ENCODE measurements at places on chromosomes 3 and 15.

DNA sequence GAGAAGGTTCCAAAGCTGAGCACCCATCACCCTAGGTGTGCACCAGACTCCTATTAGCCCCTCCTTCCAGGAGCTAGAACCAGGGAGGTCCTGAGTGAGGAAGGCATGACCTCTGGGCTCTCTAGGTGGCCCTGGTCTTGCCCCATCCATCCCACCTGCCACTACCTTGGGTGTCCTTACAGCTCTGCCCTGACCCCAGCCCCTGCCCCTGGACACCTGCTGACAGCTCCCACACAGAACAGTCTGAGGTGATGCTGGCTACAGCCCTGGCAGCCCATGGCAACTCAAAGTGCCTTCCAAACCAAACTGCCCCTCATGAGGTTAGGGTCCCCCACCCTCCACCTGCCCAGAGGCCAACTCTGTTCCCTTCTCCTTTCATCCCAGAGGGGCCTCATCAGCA is 37.2 kb downstream of the GOLGA6A start:
- peaks cover 10% of the 10 kb centered on the region for H3K4me1 ChIP-seq
- H3K27ac ChIP-seq, result no peak overlapping the region
- no peaks in the 10 kb centered on the region for H3K36me3 ChIP-seq
- H3K27me3 ChIP-seq, result no peaks in the 10 kb centered on the region

DNA sequence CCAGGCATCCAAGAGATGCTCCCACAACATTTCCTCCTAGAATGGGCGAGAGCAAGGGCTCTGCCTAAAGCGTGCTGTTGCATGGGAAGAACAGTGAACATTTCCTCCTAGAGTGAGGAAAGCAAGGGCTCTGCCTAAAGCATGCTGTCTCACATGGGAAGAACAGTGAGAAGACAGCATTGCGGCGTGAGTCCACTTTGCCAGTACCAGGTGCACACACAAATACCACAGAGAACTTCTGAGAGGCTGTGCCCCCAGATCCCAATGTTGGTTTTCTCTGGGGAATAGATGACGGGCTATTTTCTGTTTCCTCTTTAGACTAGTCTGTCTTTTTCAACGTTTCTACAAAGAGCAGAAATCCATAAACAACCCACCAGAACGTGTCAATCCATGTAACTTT is 142.9 kb downstream of the LRRK1 start:
- H3K36me3 ChIP-seq, result no peaks in the 10 kb centered on the region
- H3K4me3 ChIP-seq, result no peak overlapping the region
- H3K27me3 ChIP-seq, result no peaks in the 10 kb centered on the region

DNA sequence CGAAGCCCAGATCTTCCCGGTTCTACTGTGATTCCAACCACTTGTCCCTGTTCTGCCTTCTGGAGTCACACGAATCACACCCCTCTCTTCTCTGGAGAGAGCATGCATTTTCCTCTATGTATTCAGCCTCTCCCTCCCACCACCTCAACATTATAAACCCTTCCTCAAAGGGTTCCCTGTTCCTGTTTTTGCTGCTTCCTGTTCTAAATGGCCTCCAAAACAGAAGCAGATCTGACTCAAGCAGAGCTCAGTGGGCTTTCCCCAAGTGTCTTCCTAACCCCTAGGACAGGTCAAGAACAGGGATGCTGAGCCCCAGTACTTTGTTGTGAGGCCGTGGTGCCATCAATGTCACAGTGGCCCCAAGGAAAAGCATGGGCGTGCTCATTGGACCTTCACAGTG is 75.7 kb upstream of the ARNT2 start:
- H3K4me1 ChIP-seq, result no peaks in the 10 kb centered on the region
- no peaks in the 10 kb centered on the region for H3K36me3 ChIP-seq
- H3K27me3 ChIP-seq, result no peaks in the 10 kb centered on the region
- no peak overlapping the region for H3K27ac ChIP-seq

- peak; percentile 54 for DNase-seq
- H3K27me3 ChIP-seq, result no peaks in the 10 kb centered on the region
- H3K36me3 ChIP-seq, result peaks cover 3% of the 10 kb centered on the region
- peak overlapping the region; percentile 46 for H3K4me3 ChIP-seq
- H3K4me1 ChIP-seq, result peaks cover 7% of the 10 kb centered on the region
Observed at GRCh38 chr15:96340598-96341512, 10.4 kb downstream of the NR2F2 start.
